ENCODE measurements at places on chromosomes 16 and 17.

DNA sequence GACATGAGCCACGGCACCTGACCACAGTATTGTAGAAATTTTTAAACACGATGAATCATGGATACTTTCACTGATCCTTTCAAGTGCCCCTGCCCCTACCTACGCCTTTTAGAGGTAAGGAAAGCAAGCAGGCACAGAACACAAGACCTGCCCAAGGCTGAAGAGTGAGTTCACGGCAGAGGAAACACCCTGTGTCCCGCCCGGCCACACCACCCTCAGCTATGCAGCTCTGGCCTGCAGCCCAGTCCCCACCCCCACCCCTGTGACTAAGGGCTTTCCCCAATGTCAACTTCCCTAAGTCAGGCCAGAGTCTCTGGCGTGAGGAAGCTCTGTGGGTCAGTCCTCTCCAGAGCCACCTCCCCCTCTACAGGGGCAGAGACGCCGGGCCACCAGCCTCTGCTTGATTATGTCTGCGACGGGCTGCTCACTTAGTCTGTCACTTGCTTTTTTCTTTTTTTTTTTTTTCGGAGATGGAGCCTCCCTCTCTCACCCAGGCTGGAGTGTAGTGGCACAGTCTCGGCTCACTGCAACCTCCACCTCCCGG is 8.4 kb downstream of the SLC16A5 start:
- H3K4me1 ChIP-seq, result peaks cover 51% of the 10 kb centered on the region
- peaks cover 22% of the 10 kb centered on the region for H3K36me3 ChIP-seq
- H3K4me3 ChIP-seq, result no peak overlapping the region
- no peaks in the 10 kb centered on the region for H3K27me3 ChIP-seq
- peak; percentile 96 for DNase-seq
- H3K27ac ChIP-seq, result peak overlapping the region; percentile 92

- DNase-seq, result no peak
- H3K4me1 ChIP-seq, result no peaks in the 10 kb centered on the region
- no peaks in the 10 kb centered on the region for H3K36me3 ChIP-seq
- H3K27me3 ChIP-seq, result peaks cover 3% of the 10 kb centered on the region
Observed at GRCh38 chr16:84268291-84269040, 26.2 kb upstream of the WFDC1 start.

- DNase-seq, result no peak
- no peak overlapping the region for H3K4me3 ChIP-seq
- H3K27ac ChIP-seq, result no peak overlapping the region
- no peaks in the 10 kb centered on the region for H3K4me1 ChIP-seq
Observed at GRCh38 chr17:33097411-33097810, 105.8 kb downstream of the SPACA3 start.

- no peaks in the 10 kb centered on the region for H3K4me1 ChIP-seq
- H3K4me3 ChIP-seq, result no peak overlapping the region
- DNase-seq, result no peak
- no peak overlapping the region for H3K27ac ChIP-seq
- H3K27me3 ChIP-seq, result no peaks in the 10 kb centered on the region
Observed at GRCh38 chr16:79836144-79836543, 235.6 kb upstream of the MAF start.

- H3K36me3 ChIP-seq, result no peaks in the 10 kb centered on the region
- no peak overlapping the region for H3K4me3 ChIP-seq
- H3K27ac ChIP-seq, result no peak overlapping the region
Observed at GRCh38 chr16:82260212-82260795, 90.3 kb upstream of the MPHOSPH6 start.

- H3K36me3 ChIP-seq, result peaks cover 11% of the 10 kb centered on the region
- H3K27ac ChIP-seq, result peak overlapping the region; percentile 98
- peaks cover 84% of the 10 kb centered on the region for H3K4me1 ChIP-seq
- H3K27me3 ChIP-seq, result peaks cover 6% of the 10 kb centered on the region
- peak overlapping the region; percentile 69 for H3K4me3 ChIP-seq
- DNase-seq, result peak; percentile 78
Observed at GRCh38 chr17:1491443-1492248, 840 bp downstream of the MYO1C start.

DNA sequence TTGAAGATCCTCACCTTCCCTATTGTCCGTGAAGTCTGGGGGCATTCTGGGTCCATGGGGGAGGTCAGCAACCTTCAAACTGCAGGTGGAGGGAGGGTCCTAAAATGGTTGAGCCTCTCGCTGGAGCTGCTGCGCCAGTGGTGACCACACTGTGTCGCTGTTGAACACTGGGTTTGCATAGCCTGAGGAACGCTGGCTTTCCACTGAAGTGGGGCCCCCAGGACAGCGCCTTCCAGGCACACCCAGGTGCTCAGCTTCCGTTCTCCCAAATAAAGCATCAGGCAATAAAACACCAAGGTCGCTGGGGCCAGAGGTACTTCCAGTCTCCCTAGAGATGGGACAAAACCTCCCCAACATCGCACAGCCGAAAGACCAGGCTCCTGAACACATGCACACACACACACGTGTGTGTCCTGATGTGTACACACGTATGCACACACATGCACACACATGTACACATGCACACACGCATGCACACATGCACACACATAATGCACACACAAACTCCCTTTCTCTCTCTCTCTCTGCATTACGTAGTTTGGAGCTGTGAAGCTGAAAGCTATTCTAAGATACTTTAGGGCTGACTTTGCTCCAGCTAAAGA is 120.6 kb downstream of the IRF8 start:
- no peak overlapping the region for H3K27ac ChIP-seq
- no peaks in the 10 kb centered on the region for H3K4me1 ChIP-seq
- DNase-seq, result no peak
- no peak overlapping the region for H3K4me3 ChIP-seq
- H3K27me3 ChIP-seq, result no peaks in the 10 kb centered on the region

- no peak for DNase-seq
- no peaks in the 10 kb centered on the region for H3K27me3 ChIP-seq
- peaks cover 9% of the 10 kb centered on the region for H3K36me3 ChIP-seq
- peak overlapping the region; percentile 89 for H3K27ac ChIP-seq
Observed at GRCh38 chr17:75765981-75766380, 989 bp upstream of the GALK1 start.
